Activated CD4-positive, alpha-beta T cell treated with anti-CD3 and anti-CD28 coated beads, Interleukin-2, amount 10 ng/mL, durations not matched to agents 24 days and 14 days (primary cell): ENCODE measurements at places on chromosomes 6 and 20. TPM values are rescaled to one million over a fixed set of nuclear protein-coding genes. Genes with fewer than 3 reads are reported as not detected.

DNA sequence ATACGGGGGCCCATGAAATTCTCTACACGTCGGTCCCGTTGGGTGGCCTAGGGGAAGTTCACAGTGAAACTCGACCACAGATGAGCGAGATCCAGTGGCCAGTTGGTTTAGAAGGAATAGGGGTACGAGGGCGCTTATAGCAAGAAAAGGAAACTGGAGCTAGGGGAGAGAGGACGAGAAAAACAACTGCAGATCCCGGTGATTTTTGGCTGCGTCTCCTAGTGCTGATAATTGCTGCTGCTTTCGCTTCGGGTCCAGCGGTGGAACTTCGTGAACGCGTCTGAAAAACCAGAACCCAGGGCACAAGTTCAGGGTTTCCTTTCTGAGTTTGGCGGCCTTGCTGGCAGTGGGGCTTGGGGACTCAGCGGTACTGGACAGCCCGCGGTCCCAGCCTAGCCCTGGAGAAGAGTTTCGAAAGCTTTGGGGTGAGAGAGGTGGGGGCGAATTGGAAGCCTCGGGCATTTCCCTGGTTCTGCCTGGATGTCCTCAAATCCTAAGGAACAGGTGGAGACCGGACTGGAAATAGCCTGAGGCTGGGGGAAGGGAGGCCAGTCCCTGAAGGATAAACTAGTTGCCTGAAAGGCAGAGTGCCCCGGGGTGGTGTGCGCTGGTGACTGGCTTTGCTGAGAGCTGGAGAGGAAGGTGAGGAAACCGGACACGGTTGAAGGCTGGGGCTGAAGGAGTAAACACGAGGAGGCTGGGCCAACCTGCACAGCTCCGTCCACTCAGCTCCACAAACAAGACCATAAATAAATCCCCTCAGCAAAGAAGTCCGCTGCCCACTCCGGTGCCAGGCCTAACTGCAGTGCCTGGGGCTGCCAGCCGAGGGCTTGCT is 793 bp downstream of the GMPR start:
- peak; percentile 70 for DNase-seq
- peak overlapping the region; percentile 80 for H3K4me3 ChIP-seq
- H3K27ac ChIP-seq, result peak overlapping the region; percentile 3
- peaks cover 35% of the 10 kb centered on the region for H3K27me3 ChIP-seq

DNA sequence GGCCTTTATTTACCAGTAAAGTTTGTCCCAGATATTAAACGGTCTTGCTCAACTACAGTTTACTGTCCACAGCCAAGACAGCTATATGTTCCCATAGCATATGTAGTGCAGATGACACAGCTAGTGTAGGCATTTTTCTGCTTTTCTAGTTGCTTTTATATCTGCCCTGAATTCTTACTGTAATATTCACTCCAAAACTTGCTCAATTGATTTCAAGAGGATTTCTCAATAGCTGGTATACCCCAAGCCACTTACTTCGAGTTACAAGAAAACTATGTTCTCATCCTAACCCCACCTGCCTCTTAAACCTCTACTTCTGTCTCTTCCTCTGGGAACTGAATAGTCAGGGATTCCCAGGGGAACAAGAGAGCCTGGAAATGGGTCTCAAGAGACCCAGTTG is 18.9 kb upstream of the ROS1 start:
- H3K27ac ChIP-seq, result no peak overlapping the region
- no peak for DNase-seq
- H3K27me3 ChIP-seq, result peaks cover 49% of the 10 kb centered on the region
- no peaks in the 10 kb centered on the region for H3K4me1 ChIP-seq
- H3K4me3 ChIP-seq, result no peak overlapping the region

CASS4 gene
- 2.8 and 3.1 TPM in 2 replicates for total RNA-seq

DNA sequence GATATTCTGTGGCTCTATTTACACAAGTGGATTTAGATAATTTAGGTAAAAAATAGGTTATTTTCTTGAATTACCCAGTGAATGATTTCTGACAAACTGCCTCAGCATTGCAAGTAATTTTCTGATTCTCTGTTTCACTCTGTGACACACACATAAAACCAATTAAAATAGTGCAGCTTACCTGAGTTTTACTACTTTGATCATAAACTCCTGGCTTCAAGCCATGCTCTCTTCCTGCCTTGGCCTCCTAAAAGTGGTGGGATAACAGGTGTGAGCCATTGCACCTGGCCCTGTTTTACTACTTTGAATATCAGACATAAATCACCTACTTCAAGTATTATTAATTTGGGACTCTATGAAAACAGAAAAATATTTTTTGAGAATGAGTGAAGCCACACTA is 462.9 kb downstream of the ADGRB3 start:
- H3K4me3 ChIP-seq, result no peak overlapping the region
- no peak overlapping the region for H3K27ac ChIP-seq
- no peaks in the 10 kb centered on the region for H3K27me3 ChIP-seq

- no peaks in the 10 kb centered on the region for H3K36me3 ChIP-seq
- no peaks in the 10 kb centered on the region for H3K4me1 ChIP-seq
- no peak overlapping the region for H3K27ac ChIP-seq
- no peak for DNase-seq
- peaks cover 33% of the 10 kb centered on the region for H3K27me3 ChIP-seq
- H3K4me3 ChIP-seq, result no peak overlapping the region
Observed at GRCh38 chr6:138555421-138555988, 56.2 kb upstream of the NHSL1 start.
